ENCODE measurements at places on chromosomes 7 and 10.

- DNase-seq: no peak
Observed at GRCh38 chr7:34734771-34735170, 76.8 kb downstream of the NPSR1 start.

- no peak for DNase-seq
Observed at GRCh38 chr10:98567391-98568133, 120.8 kb upstream of the HPS1 start.

GRCh38 chr10:66242885-66243284, 683.0 kb upstream of the LRRTM3 start:
- no peak for DNase-seq

DNA sequence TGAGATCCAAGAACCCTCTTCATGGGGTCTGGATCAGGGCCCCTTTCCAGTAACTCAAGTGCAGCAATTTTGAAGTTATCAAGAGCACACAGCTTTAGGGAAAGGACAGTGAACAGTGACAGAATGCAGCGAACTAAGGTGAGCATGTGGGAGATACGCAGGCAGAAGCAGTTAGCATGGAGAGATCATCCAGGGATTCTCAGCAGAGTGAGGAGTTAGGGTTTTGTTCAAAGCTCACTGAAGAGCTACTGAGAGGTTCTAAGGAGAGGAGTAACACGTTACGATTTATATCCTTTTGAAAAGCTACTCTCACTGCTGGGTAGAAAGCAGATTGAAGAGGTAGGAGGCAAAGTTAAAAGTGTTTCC, 83.6 kb upstream of the MPP7 start:
- DNase-seq: no peak

DNA sequence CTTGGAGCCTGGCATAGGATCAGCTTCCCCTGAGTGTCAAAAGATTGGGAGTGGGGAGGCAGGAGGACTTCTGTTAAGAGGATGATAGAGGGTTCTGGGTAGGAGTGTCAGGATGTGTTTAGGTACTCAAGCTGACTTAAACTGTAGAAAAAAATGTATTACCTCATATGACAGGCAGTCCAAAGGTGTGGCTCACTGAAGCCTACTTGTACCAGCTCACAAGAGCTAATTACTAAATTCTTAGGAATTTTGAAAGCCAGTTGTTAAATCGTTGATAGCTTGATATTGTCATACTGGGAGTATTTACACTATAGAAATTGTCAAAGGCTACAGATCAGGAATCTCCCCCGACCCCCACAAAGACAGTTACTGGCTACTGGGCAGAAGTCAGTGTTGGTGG, 32.1 kb downstream of the FAS start:
- no peak for DNase-seq

DNA sequence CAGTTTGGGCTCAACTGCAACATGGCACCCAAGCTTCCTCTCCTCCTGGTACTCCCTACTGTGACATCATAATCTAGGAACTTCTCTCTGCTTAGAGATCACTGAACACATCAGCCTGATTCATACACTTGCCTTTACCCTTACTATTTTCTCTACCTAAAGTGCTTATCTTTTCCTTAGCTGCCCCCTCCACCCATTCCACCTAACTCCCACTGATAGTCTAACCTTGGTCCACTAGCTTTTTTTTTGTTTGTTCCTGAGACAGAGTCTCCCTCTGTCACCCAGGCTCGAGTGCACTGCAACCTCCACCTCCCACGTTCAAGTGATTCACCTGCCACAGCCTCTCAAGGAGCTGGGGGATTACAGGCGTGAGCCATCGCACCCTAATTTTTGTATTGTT, 15.9 kb downstream of the CUL2 start:
- DNase-seq: no peak

- DNase-seq: no peak
Observed at GRCh38 chr7:42453931-42454361, 216.9 kb upstream of the GLI3 start.

- DNase-seq: no peak
Observed at GRCh38 chr7:28942168-28942567, 16.0 kb downstream of the TRIL start.

GRCh38 chr10:78765726-78766335, 302.9 kb upstream of the ZMIZ1 start:
- no peak for DNase-seq

- no peak for DNase-seq
Observed at GRCh38 chr7:7992506-7992905, 23.9 kb downstream of the GLCCI1 start.

DNA sequence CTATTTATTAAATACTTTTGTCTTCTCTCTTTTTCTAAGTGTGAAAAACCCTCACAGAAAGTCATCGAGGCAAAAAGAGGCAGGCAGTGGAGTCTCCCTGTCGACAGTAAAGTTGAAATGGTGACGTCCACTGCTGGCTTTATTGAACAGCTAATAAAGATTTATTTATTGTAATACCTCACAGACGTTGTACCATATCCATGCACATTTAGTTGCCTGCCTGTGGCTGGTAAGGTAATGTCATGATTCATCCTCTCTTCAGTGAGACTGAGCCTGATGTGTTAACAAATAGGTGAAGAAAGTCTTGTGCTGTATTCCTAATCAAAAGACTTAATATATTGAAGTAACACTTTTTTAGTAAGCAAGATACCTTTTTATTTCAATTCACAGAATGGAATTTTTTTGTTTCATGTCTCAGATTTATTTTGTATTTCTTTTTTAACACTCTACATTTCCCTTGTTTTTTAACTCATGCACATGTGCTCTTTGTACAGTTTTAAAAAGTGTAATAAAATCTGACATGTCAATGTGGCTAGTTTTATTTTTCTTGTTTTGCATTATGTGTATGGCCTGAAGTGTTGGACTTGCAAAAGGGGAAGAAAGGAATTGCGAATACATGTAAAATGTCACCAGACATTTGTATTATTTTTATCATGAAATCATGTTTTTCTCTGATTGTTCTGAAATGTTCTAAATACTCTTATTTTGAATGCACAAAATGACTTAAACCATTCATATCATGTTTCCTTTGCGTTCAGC, 43.4 kb downstream of the TARP start:
- no peak for DNase-seq

- no peak for DNase-seq
Observed at GRCh38 chr10:11849277-11849676, 26.1 kb downstream of the PROSER2 start.

GRCh38 chr7:91276909-91277308, 12.7 kb downstream of the FZD1 start:
- DNase-seq: no peak

DNA sequence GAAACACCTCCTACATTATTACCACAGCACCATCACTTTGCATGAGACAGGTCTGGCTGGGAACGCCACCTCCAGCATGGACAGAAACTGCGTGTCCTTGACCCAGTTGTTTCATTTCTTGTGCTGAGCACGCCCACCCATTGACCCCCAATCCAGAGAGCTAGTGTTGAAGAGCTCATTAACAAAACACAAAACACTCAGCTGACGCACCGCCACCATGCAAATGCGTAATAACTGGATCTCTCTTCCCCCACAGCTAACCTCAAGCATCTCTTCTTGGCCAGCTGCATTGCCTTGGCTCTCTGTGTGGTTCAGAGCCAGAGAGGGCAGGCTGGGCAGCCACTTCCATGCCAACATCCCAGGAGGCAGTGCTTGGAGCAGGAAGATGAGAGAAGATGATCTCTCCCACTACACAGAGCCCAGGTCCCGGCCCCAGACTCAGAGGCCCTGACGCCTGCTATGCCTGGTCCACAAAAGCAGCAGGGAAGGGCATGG, 173.5 kb downstream of the PLXNA4 start:
- DNase-seq: no peak

- no peak for DNase-seq
Observed at GRCh38 chr7:135273581-135273980, 39.9 kb downstream of the STRA8 start.

- no peak for DNase-seq
Observed at GRCh38 chr7:101657171-101657570, 28.1 kb upstream of the MYL10 start.

DNA sequence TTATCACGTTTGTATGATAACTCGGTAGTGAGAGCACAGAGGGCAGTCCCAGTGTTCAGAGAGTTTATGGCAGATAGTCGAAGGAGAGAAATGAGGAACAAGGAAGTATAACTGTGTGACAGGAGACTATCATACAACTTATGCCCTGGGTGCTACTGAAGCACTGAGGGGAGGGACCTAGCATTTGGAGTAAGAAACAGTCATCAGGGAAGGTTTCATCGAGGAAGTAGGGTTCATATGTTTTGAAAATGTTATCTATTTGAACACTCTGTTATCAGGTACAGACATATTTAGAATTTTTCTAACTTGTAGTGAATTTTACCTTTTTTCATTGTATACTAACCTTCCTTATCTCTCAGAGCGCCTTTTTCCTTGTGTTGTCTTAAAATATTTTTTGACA, 1214.4 kb upstream of the C7orf33 start:
- peak; percentile 4 for DNase-seq

- DNase-seq: no peak
Observed at GRCh38 chr7:34277016-34277802, 371.9 kb downstream of the BMPER start.

GRCh38 chr10:77247031-77247990, 390.3 kb downstream of the KCNMA1 start:
- no peak for DNase-seq

DNA sequence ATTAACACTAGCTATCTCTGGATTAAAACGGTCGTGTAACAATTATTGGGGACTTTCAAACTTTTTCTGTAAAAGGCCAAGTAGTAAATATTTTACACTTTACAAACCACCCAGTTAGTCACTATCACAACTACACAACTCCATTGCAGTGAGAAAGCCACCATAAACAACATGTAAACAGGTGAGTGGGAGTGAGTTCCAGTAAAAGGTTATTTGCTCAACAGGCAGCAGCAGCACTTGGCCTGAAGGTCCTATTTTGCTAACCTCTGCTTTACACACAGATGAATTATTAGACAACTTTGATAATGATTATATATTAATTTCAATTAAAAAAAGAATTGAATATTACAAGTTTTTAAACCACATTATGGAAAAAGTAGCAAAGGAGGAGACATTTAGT, 15.8 kb upstream of the AGMO start:
- no peak for DNase-seq

DNA sequence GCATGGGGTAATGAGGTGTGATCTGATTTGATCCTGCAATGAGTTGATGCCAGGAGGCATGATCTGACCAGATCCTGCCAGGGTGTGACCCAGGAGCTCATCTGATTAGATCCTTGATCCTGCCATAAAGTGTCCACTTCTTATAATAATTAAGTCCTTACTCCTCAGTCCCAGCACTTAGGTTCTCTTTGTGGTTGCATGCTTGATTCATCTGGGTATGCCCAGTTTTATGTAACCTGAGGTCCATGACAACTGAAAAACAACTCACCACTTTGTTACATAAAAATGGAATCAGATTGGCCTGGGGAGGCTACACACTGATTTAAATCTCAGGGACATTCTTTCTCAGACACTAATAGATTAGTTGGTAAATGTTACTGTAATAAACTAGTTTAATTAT, 19.1 kb downstream of the ACADSB start:
- no peak for DNase-seq

GRCh38 chr10:101629837-101630632, 41.9 kb downstream of the DPCD start:
- no peak for DNase-seq

DNA sequence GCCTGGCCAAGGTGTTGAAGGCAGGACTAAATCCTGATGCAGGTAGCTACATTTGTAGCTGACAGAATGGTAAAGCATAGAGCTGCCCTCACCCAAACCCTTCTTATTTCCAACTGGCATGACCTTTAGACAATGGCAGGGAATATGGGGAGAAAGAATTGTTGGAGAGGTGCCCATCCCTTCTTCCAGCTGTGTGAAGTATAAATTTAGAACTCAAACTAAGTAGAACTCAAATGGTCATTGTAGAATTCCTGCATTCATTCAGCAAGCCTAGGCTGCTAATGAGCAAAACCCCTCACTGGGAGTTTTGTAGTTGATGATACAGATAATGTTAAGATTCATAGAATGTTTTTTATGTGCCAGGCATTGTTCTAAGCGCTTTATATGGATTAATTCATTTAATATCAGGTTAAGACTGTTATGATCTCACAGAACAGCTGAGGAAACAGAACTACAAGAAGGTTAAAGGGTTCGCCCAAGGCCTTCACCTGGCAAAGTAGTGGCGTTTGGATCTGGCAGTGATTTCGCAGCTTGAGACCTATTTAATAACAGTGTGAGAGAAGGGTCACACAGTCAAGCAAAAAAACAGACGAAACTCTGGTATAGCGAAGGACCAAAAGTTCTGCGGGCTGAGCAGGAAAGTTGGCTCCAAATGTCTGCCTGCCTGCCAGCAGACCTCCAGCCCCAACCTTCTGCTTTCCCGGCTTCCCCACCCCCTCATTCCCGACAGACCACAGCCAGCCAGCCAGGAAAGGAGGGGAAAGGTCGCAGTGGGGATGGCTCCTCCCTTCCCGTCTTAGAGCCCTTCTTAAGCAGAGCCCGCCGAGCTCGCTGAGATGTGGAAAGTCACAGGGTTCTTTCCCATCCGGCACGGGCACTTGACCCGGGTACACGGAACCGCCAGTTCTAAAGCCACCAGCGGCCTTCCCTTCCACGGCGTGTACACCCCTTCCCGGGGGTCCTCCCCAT, 1.6 kb upstream of the HILPDA start:
- DNase-seq: no peak

- DNase-seq: no peak
Observed at GRCh38 chr7:50304129-50304910, at the start of gene IKZF1. Gene IKZF1, plus strand, starts transcription at chr7:50304716. Its CDS starts 14,346 bp downstream, at chr7:50319062.

DNA sequence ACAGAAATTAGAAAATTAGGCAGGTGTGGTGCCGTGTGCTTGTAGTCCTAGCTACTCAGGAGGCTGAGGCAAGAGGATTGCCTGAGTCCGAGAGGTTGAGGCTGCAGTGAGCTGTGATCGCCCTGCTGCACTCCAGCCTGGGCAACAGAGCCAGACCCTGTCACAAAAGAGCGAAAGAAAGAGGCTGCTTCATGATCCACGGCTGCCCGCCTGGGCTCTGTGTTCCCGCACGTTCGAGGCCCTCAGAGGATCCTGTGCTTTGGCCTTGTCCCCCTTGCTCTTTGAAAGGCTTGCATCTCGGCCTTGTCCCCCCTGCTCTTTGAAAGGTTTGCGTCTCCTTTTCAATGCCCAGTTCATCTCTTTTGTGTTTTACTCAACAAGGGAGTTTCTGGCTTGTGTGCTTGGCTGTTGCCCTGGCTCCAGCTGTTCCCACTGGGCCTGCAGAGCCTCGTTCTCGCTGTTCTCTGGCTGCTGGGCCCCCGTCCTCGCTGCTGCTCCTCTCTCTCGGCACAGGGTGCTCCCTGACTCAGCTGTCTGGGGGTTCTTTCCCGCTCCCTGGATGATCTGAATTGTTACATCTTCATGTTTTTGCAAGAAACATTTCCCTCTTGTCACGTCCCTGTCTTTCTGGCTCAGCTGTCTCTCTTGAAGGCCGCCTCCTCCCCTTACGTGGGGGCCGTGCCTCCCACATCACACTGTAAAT, 45.1 kb upstream of the INPP5A start:
- no peak for DNase-seq

All from HT-29 (cell line).